Cerebellum (tissue), 4 donors: ENCODE measurements at places on chromosomes 6 and 20. TPM values are rescaled to one million over a fixed set of nuclear protein-coding genes. Genes with fewer than 3 reads are reported as not detected.

- DNase-seq: no peak
Observed at GRCh38 chr6:151490996-151491395, 2.8 kb upstream of the CCDC170 start.

DNA sequence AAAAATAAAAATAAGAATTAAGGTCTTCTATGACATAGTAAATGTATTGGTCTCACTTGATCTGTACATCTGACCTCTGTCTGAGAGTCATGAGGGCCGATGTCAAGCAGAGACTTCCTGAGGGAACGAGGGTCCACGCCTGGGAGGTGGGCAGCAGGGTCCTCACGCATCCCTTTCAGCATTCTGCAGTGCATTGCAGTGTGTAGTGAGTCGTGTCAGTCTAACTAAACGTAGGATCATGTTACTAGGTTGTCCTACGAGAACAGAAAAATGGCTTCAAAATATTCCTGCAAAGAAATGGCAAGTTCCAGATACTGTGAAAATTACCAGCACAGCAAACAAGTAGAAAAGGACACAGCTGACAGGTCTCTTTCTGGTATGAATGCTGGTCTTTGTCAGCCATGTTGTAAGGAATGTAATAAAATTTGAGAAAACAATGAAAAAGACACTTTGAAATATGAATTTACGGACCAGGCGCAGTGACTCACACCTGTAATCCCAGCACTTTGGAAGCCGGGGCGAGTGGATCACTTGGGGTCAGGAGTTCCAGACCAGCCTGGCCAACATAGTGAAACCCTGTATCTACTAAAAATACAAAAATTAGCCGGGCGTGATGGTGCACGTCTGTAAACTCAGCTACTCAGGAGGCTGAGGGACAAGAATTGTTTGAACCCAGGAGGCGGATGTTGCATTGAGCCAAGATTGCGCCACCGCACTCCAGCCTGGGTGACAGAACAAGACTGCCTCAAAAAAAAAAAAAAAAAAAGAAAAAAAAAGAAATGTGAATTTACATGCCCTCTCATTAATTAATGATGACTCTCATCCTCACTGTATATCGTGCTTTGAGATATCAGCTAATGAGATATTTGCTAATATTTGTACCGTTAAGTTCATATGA lies 2.4 kb upstream of the AHCY start:
- no peak for DNase-seq

NRSN2 gene
- 21.0 TPM for total RNA-seq

- no peak for DNase-seq
Observed at GRCh38 chr20:31861135-31861384, 9.3 kb downstream of the DUSP15 start.

DNA sequence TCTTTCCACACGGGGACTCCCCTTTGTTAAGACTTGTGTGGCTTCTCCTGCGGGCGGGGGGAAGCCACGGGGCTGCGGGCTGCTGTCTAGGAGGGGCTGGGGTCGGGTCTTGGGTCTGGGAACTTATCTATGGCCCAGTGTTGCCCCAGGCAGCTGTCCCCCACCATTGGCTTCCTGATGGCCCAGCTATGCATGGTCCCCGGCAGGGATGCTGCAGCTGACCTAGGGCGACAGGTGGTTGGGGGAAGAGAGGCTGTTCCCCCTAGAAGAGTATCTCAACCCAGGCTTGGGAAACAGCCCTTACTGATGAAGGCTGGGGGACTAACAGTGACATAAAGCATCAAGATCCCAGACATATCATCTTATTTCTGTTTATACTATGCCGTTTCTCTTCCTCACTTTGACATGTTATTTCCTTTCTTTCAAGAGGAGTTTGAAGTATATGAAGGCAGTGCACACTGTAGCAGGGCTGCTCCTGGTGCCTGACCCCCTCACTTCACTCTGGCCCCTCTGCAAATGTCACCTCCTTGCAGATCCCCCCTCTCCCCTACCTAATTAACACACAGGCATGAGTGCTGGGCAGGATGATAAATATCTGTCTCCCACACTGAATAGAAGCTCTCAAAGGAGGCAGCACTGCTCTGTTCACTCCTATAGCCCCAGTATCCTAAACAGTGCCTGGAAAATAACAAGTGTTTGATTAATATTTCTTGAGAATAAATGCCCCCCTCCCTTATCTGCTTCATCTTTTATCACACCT lies 87.0 kb downstream of the HIVEP2 start:
- DNase-seq: no peak

- no peak for DNase-seq
Observed at GRCh38 chr6:117142995-117143394, 122.4 kb upstream of the VGLL2 start.

GRCh38 chr6:148817689-148818088 lies 70.9 kb downstream of the UST start:
- no peak for DNase-seq

ROS1 gene
- total RNA-seq: not detected

MAP3K4 gene
- total RNA-seq: 48.5 TPM

- no peak for DNase-seq
Observed at GRCh38 chr6:164252948-164253347, 838.4 kb downstream of the QKI start.

DNA sequence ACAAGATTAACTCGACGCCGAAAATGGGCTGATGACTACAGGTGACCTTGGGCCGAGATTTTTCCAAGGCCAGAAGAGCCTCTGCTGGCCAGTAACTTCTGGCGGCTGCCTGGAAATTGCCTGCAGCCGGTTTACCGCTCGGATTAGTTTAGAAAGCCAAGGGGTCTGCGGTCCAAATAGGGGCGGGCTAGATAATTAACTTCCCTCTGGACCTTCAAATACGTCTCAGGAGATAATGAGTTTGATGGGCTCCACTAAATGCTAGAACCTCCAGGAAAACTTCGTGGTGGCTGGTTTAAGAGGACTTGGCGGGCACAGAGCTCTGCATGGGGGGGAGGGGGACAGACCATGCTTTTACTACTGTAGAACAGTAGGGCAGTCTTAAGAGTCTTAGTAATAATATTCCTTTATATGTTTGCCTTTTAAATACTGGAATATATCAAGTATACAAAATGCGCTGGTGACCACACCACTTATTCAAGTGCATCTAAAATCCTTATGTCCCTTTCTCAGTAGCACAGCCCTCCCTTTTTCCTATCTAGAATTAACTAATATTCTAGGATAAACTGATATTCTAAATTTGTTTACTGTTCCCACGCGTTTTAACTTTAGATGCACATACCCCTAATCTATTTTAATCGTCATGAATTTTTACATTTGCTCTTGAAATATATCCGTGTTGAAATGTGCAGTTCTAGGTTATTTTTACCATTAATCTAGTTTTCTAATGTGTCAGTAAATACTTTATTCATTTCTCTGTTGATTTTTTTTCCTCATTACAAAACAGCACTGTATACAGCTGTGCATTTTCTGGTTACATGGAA lies 107.5 kb upstream of the PRSS16 start:
- no peak for DNase-seq

- DNase-seq: no peak
Observed at GRCh38 chr6:63355632-63356031, 35.8 kb upstream of the LGSN start.

SEMG1 gene
- total RNA-seq: not detected

GGTLC1 gene
- not detected for total RNA-seq

DNA sequence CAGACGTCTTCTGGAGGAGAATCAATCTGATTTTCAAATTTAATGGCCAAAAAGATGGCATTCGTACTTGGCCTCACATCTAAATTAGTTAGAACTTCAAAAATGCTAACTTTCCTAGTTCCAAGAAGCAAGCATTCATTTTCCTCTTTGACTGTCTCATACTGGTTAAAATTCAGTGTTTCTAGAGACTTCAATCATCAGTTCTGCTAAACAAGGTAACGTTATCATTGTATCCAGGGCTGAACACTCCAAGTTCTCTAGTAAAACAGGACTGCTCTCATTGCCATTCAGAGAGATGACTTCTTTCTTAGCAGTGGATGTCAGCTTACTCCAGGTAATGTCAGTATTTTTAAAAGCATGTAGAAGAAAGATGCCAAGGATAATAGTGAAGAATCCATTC lies 34.6 kb upstream of the ENTPD6 start:
- DNase-seq: no peak

SYCP2 gene
- total RNA-seq: 4.2 TPM

DNA sequence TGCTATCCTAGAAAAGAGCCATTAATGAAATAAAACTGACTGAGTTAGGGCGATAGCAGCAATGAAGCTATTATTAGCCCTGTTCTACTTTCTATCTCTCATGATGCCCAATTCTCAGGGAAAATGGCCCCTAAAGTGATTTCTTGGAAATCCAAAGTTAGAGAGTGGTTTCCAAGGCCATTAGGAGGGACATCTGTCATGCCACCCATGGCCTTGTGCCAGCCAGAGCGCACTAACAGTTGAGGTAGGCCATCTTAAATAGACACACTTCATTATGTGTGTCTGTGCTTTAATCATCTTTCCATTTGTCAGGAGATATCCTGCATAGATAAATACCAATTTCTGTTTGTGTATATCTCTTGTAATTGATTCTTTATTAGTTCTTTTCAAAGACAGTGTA lies 261.6 kb downstream of the NRN1 start:
- no peak for DNase-seq

GRCh38 chr20:13355411-13355810 lies 134.3 kb downstream of the ISM1 start:
- no peak for DNase-seq

GRM1 gene
- 28.9 TPM for total RNA-seq

COL9A3 gene
- 3.8 TPM for total RNA-seq
